ENCODE measurements at places on chromosomes 1 and 21. TPM values are rescaled to one million over a fixed set of nuclear protein-coding genes. Genes with fewer than 3 reads are reported as not detected.

DNA sequence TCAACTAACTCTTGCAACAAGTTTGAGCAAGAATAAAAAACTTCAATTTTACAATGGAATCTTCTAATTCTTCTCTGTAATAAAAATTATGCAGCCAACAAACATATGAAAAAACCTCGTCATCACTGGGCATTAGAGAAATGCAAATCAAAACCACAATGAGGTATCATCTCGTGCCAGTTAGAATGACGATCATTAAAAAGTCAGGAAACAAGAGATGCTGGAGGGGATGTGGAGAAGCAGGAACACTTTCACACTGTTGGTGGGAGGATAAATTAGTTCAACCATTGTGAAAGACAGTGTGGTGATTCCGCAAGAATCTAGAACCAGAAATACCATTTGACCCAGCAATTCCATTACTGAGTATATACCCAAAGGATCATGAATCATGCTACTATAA, 327.5 kb upstream of the LYPLAL1 start:
- no peak for DNase-seq

DNA sequence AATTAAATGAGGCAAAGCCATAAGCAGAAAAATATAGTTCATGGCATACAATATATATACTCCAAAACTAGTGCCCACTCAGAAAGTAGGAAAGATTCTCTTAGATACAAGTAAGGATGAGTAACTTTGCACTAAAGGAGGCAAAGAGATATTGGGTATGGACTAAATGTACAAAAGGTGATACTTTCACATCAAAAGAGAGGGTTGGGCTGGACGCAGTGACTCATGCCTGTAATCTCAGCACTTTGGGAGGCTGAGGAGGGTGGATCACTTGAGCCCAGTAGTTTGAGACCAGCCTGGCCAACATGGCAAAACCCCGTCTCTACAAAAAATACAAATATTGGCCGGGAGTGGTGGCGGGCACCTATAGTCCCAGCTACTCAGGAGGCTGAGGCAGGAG, 6.7 kb downstream of the KYAT3 start:
- DNase-seq = no peak

GRCh38 chr1:23591460-23592208, 32.3 kb upstream of the ID3 start:
- no peak for DNase-seq

The UBASH3A gene
- not detected for total RNA-seq

GRCh38 chr1:32948905-32949304, 15.7 kb downstream of the RNF19B start:
- peak; percentile 59 for DNase-seq
